Erythroblast (primary cell): ENCODE measurements at places on chromosomes 2 and 18.
A peak's percentile ranks its signal among the peaks of the same experiment; 100 is the strongest.

- no peak for DNase-seq
Observed at GRCh38 chr2:8437228-8437948, 244.5 kb upstream of the ID2 start.

- no peak for DNase-seq
Observed at GRCh38 chr18:47203626-47204464, 27.7 kb upstream of the IER3IP1 start.

DNA sequence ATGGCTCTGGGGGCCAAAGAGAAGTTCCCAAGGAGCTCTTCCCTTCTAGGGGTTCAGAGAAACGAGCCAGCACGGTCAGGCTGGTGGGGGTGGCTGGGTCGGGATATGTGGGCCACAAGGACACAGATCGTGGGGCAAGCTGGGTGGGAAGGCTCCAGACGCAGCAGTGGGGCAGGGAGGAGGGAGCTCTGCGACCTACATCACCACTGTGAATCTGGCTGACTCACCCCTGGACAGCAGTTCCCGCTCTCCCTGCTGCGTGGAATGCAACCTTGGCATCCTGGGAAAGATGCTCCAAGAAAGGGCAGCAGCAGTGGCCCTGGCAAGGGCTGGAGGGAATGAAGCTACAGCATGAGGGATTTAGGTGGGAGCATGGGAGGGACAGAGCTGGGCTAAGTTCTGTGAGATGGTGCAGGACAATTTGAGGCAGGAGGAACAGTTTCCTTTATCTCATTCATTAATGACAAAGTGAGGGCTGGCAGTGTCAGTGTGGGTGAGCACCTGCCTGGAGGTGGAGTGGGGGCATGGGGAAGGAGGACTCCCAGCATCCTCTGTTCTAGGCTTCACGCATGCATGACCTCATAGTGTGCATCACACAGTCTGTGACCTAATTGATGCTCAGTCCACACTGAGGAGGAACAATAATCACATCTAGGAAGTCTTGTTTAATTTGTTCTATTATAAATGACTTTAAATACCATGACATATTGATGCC, 25.0 kb downstream of the CELF4 start:
- no peak for DNase-seq

GRCh38 chr18:8283891-8284585, 325.2 kb upstream of the RAB12 start:
- no peak for DNase-seq

DNA sequence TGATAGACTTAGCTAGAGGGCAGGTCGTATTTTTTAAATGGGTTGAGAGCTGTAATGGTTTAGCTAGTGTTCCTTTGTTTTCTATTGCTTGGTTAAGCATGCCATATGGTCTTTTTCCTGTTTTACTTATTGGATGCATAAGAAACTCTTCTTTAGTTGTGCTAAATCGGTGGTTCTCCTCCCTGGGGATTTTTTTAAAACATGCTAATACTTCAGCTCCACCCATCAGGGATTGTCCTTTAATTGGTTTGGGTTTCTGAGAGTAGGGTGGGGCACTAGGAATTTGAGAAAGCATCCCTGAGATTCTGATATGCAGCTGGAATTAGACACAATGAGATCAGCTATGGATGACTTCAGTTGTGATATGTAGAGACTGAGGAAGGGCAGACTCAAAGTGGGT, 497.2 kb downstream of the THSD7B start:
- no peak for DNase-seq

DNA sequence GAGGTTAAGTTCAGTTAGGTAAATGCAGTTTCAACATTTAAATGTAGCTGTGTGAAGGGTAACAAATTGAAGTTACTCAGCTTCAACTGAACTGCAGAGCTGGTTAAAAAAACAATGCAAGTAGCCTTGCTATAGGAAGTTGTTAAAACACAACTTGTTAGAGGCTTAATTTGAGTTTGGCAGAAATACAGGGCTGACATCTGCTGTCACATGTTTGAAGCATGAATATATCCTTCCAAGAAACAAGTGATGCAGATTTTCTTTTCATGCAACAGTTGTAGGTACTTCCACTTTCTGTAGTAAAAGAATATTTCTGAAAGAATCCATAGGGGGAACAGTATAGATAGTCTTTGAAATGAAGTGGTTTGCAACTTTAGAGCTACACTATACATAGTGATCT, 208.7 kb upstream of the RASGRP3 start:
- no peak for DNase-seq

GRCh38 chr2:240836781-240837467, 16.9 kb upstream of the KIF1A start:
- DNase-seq, result no peak

GRCh38 chr2:115610888-115611287, 1168.4 kb downstream of the DPP10 start:
- no peak for DNase-seq

GRCh38 chr2:20187331-20187730, 37.6 kb downstream of the SDC1 start:
- no peak for DNase-seq

GRCh38 chr18:71554686-71555085, 989.5 kb downstream of the CBLN2 start:
- no peak for DNase-seq

GRCh38 chr18:51391731-51392130, 194.2 kb upstream of the MEX3C start:
- DNase-seq, result no peak

DNA sequence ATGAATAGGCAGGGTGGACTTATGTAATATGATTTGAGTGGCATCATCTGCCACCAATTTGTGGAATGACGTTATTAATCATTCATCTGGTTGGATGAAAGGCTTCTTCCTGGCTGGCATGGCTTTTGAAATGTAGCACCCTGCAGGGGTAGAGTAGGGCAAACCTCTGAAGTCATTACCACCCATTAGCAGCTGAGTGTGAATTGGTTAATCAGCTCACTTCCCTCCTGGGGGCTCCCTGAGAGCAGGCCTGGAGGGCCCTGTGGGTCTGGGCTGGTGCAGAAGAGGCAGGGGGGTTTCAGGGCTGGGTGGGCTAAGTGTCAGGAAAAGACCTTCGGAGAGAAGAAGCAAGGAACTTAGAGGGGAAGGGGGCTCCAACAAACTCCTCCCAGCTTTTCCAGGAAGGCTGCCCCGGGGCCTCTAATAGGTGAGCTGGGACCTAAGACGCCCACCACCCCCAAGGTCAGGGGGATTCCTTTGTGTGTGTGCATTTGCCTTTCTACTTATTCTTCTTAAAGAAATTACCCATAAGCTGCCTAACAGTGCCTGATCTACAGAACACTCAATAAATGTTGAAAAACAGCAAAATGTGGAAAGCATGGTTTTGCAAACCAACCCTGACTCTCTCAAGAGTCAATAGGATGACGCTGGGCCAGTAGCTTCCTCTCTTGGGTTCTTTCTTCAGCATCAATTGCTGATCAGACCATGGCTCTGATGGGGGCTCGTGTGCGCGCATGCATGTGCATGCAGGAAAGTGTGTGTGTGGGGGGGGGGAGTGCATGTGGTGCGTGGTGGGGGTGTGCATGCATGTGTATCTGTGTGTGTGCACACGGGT, 49.7 kb upstream of the ZNF516 start:
- no peak for DNase-seq

DNA sequence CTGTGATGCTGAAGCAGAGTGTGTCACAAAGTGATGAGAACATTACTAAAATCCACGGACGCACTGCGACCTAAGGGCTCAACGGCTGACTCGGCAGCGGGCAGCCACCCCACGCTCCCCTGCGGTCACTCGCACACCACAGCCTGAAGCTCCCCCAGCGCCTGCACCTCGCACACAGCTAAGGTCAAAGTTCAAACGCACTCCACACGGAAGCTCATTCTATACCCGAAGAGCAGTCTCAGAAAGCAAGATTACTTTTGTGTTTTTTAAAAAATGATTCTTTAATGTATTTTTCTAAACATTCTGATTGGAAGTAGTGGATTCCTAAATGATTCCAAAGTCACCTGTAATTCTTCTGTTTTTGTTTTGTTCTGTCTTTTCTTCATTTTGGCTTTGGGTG, 21.7 kb downstream of the ASPRV1 start:
- DNase-seq, result no peak

DNA sequence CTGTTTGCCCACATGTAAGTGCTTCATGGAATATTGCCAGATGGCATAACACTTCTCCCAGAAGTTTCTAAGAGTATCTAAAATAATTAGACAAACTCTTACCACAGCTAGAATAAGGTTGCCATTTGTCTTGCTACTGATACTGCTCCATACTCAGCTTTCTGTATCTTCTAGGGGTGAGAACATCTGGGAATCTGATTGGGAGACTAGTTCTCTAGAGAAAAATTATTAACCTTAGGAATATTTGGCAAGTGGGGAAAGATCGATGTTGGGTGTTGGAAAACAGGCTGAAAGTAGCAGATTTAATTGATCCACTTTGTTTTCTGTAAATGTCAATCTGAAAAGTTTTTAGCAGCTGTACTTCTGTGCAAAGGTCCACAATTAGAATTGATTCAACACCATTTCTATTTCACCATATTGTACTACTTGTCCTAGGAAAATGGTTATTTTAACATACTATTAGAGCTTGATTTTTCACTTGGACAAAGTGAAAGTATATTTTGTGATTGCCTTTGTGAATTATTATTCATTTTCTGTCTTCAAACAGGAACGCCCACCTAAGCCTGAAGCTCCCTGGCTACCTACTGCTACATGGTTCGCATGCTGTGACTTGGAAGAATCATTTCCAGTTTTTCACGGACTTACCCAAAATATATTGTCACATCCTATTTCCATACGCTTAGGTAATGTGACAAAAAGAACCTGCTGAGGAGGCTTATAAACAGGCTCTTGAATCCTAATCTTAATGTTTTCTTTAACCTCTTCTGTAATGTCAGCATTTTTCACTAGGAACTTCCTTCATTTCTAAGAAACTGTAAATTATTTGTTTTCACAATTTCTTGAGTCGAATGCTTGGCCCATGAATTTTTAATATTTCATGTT, 147.7 kb downstream of the TRABD2A start:
- no peak for DNase-seq

- no peak for DNase-seq
Observed at GRCh38 chr2:199257261-199258224, 200.2 kb downstream of the SATB2 start.

GRCh38 chr2:4454907-4455306, 751.5 kb downstream of the DCDC2C start:
- no peak for DNase-seq

DNA sequence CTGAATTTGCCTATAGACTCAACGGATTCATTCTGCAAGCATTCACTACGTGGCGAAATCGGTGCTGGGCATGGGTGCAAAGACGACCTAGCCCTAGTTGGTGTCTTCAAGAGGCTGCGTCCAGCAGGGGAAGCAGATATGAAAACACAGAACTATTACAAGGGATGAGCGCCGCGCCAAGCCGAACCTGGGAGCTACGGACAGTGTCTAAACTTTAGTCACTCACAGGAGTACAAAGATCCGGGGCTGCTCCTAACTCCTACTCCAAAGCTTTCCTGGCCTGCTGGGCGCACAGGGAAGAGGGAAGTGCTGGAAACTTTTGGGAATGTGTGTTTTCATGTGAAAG, 732 bp upstream of the ANXA4 start:
- DNase-seq, result peak; percentile 66

- DNase-seq, result no peak
Observed at GRCh38 chr2:201467666-201468065, 16.1 kb downstream of the STRADB start.

GRCh38 chr18:43587538-43588153, 310.4 kb upstream of the SYT4 start:
- DNase-seq, result peak; percentile 17

GRCh38 chr2:48754874-48755273, 650 bp downstream of the LHCGR start:
- no peak for DNase-seq

GRCh38 chr2:43943323-43943722, 52.5 kb downstream of the LRPPRC start:
- DNase-seq, result no peak

- DNase-seq, result peak; percentile 40
Observed at GRCh38 chr2:190340369-190340768, 3.0 kb upstream of the INPP1 start.

DNA sequence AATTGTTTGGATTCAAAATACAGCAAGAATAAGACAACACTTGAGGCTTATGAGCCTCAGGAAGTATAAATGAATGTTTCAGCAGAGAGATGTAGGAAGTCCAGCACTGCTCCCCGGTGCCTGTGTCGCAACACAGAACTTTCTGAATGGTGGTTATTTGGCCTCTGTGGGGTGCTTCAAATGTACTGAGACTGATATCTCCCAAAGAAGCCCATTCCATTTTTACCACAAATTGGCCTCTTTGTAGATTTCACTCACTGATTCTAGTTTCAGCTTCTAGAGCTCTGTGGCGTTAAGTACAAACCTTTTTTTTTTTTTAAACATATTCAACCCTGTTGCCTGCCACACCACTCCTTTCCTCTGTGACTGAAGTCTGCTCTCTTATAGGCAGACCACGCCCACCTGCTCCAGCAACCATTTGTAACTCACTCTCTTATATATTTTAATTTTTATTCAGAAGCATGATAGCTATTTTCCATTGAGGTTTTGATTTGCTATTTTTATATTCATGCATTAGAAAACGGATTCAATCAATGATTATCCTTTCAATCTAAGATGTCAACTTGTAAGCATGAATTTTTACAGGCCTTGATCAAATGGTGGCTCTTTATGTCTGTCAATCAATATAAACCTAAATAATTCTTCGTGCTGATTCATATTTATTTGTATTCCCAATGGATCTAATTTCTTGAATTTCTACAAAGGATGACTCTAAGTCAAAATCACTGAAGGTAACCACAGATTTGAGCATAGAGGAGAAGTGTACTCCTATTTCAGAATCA, 277.1 kb upstream of the CCDC68 start:
- DNase-seq, result no peak
